ENCODE measurements at places on chromosomes 4 and X.

DNA sequence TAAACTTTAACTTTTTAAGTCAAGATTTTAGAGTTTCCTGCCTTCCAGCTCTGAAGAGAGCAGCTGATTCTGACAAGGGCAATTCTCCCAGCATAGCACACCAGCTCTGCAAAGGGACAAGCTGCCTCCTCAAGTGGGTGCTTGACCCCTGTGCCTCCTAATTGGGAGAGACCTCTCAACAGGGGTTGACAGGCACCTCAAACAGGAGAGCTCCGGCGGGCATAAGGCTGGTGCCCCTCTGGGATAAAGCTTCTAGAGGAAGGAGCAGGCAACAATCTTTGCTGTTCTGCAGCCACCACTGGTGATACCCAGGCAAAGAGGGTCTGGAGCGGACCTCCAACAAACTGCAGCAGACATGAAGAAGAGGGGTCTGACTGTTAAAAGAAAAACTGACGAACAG, 872.9 kb upstream of the PCDH10 start:
- DNase-seq: no peak

- DNase-seq: no peak
Measured at GRCh38 chrX:132501606-132502005, 12.8 kb upstream of the MBNL3 start.

GRCh38 chr4:186703510-186703909, 20.1 kb downstream of the FAT1 start:
- no peak for DNase-seq

DNA sequence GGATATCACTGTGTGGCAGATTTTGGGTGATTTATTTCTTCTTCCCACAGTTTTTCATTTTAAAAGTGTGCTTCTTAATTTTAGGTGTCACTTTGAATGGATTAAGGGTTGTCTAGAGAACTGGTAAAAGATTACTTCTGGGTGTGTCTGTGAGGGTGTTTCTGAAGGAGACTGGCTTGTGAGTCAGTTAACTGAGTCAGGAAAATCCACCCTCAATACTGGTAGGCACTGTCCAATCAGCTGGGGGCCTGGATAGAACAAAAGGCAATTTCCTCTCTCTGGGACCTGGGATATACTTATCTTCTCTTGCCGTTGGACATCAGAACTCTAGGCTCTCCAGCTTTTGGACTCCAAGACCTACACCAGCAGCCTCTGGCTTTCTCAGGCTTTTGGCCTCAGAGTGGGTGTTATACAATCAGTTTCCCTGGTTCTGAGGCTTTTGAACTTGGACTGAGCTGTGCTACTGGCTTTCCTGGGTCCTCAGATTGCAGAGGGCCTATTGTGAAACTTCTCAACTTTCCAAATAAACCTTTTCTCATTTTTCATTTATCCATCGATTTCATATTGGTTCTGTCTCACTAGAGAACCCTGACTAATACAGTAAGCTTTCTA, 413.1 kb downstream of the GBA3 start:
- DNase-seq: no peak

- no peak for DNase-seq
Measured at GRCh38 chr4:152307669-152308068, 228.2 kb downstream of the FBXW7 start.

DNA sequence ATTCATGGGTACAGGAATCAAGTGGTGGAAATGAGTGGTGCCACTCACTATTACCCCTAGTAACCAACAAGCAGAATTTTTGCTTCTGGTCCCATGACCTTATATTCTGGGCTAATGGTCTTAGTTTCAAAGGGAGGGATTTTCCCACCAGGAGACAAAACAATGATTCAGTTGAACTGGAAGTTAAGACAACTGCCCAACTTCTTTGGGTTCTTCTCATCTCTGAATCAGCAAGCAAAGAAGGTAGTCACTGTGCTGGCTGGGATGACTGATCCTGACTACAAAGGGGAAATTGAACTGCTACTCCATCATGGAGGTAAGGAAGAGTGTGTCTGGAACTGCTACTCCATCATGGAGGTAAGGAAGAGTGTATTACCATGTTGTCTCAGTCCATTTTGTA, 87.2 kb downstream of the IL13RA2 start:
- no peak for DNase-seq

GRCh38 chr4:124032035-124032434, 635.4 kb downstream of the SPRY1 start:
- DNase-seq: no peak

GRCh38 chrX:122943918-122944317, 240.2 kb upstream of the GRIA3 start:
- DNase-seq: no peak

GRCh38 chr4:24382381-24382780, 202.0 kb downstream of the DHX15 start:
- no peak for DNase-seq

GRCh38 chr4:139469216-139469615, 15.3 kb downstream of the RAB33B start:
- no peak for DNase-seq
